ENCODE measurements at places on chromosomes 13 and 19.

GRCh38 chr19:34082289-34083077, 89.8 kb upstream of the LSM14A start:
- no peak for DNase-seq

DNA sequence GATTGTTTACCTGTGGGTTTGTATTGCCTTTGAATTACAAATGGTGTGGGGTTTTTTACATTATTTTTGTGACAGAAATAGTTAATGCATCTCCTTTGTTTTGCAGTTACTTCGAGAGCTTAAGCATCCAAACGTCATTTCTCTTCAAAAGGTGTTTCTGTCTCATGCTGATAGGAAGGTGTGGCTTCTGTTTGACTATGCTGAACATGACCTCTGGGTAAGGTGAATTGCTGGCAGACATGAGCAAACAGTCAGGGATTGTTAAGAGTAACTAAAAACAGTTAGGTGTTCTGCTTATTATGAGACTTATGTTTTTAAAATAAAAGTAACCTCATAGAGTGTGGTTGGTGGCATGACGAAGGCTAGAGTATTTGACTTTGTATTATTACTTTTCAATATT, 95.0 kb downstream of the CDK8 start:
- DNase-seq = no peak

GRCh38 chr19:50159078-50159477, 4.0 kb downstream of the IZUMO2 start:
- DNase-seq = no peak

DNA sequence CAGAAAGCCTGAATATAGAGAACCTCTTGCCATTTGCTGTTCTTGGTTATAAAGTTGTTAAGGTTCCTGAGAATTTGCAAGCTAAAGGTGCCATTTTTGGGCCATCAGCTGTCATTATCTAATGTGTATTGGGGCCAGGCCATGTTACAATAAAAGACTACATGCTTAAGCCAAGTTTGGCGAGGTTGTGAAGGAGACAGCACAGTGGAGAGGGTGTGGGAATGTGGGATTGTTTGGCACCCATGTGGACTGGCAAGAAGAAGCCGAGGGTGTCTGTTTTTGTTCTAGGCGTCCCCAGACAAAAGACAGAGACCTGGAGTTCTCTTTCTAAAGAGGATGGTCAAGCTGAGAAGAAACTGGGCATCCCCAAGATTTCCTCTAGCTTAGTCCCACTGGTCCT, 64.7 kb downstream of the ZNF44 start:
- no peak for DNase-seq

- DNase-seq = no peak
Observed at GRCh38 chr19:6514089-6514488, 12.0 kb upstream of the TUBB4A start.

DNA sequence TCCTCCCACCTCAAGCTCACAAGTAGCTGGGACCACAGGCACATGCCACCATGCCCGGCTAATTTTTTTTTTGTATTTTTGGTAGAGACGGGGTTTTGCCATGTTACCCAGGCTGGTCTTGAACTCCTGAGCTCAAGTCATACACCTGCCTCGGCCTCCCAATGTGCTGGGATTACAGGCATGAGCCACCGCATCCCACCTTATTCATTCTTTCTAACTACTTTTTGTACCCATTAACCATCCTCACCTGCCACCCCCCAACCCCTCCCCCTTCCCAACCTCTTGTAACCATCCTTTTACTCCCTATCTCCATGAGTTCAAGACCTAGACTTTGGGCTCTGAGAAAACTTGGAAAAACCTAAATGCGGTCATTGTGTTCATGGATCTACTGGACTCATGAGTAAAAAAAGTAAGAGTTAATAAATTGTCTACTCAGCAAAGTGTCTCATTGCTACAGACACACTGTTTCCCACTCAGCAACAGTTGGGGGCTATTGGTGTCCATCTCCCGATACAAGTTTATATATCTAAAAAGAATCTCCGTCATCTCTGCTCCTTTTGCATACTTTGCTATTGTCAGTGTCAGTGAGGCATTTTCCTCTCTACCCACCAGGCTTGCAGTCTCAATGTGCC, 44.1 kb upstream of the MEDAG start:
- DNase-seq = no peak

DNA sequence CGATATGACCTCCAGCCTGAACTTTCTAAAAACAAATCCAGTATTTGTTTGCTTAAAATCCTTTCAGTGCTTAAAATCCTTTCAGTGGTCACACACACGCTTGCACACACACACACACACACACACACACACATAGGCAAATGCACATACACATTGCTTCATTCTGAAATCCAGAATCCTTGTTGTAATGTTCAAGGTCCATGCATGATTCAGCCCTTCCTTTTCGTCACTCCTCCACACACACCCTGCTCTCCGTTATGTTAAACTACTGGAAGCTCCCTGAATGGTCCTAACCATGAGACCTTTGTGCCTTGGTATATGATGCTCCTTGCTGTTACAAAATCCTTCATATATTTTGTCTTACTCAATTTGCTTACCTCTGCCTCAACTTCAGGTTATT, 44.9 kb downstream of the SERTM1 start:
- DNase-seq = no peak

DNA sequence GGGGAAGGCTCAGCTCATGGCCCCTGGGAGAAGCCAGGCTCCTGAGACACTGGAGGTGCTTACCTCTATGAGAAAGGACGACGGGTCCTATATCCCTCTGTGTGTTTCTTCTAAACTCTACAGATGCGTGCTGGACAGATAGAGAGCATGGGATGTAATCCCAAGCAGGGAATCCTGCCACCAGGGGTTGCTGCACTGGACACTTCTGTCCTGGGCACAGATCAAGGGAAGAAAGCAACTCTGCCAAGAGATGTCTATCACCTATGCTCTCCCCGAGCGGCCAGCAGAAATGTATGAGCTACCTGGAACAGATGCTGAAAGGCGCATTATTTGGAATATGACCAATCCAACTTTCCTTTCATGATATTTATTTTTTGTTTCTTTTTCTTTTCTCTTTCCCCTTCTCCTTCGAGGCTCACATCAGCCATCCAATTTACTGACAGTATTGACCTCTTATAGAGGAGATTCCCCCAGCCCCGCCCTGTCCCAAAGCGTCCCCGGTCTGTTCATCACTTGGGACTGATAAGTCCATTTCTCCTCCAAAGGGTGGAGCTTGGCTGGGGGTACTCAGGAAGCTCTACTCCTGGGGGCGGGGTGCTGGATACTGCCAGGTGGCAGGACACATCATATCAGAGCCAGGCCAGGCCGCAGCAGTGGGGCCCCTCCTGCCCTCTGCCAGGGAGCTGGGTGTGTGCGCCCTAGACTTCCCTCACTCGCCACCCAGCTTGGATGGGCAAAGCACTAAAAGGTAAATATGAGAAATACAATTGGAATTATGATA, 34.2 kb downstream of the TSHZ3 start:
- DNase-seq = no peak

DNA sequence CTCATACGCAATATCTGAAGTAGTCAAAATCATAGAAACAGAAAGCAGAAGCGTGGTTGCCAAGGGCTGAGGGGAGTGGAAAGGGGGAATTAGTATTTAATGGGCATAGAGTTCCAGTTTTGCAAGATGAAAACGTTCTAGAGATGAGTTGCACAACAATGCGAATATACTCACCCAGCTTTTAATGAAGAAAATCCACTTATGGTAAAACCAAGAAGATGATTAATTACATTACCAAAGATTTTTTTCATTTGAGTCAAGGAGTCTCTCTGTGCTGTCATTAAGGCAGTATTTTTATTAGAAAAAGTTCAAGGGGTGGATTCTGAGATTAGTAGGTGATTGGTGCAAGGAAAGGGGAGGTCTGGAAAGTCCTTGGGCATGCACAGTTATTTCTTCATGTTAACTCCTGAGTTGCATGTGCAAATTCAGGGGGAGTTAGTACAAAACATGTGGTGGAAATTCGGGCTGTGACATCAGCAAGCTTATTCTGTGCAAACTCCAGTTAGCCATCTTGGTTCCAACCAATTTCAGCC, 6.9 kb upstream of the CBY2 start:
- DNase-seq = no peak

DNA sequence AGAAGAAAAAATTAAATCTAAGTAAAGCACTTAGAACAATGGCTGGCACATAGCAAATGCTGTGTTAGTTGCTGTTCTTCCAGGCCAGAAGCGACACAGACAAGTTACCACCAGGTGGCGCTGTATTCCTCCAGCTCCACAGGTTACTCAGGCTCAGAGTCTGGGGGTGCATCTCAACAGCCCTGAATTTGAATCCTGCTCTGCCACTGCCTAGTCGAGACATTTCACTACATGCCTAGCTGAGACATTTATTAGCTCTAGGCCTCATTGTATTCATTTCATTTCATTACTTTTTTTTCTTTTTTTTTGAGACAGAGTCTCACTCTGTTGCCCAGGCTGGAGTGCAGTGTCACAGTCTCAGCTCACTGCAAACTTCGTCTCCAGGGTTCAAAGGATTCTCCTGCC, 16.4 kb upstream of the CYP2B6 start:
- DNase-seq = peak; percentile 18

GRCh38 chr19:47161876-47162489, 31.3 kb downstream of the SAE1 start:
- DNase-seq = no peak

- DNase-seq = no peak
Observed at GRCh38 chr13:42350141-42350540, 78.2 kb downstream of the AKAP11 start.

DNA sequence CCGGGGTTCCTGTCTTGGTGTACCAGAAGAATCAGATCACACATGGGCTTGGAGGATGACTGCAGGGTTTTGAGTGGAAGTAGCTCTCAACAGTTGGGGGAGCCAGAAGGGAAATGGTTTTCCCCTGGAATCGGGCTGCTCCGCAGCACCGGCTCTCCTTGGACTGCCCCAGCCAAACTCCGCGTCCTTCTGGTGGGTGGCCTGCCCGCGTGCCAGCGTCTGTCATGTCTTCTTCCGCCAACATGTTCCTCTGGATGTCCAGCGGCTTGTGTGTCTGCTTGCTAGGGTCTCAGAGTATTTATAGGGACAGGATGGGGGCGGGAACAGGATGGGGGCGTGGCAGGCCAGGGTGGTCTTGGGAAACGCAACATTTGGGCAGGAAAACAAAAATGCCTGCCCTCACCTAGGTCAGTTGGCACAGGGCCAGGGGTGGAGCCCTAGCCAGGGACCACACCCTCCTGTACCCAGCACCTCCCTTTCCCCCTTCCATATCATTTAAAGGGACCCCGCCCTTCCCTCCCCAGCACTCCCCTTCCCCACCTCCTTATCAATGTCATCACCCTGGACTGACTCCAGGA, 1.3 kb upstream of the ZNF30 start:
- DNase-seq = no peak

DNA sequence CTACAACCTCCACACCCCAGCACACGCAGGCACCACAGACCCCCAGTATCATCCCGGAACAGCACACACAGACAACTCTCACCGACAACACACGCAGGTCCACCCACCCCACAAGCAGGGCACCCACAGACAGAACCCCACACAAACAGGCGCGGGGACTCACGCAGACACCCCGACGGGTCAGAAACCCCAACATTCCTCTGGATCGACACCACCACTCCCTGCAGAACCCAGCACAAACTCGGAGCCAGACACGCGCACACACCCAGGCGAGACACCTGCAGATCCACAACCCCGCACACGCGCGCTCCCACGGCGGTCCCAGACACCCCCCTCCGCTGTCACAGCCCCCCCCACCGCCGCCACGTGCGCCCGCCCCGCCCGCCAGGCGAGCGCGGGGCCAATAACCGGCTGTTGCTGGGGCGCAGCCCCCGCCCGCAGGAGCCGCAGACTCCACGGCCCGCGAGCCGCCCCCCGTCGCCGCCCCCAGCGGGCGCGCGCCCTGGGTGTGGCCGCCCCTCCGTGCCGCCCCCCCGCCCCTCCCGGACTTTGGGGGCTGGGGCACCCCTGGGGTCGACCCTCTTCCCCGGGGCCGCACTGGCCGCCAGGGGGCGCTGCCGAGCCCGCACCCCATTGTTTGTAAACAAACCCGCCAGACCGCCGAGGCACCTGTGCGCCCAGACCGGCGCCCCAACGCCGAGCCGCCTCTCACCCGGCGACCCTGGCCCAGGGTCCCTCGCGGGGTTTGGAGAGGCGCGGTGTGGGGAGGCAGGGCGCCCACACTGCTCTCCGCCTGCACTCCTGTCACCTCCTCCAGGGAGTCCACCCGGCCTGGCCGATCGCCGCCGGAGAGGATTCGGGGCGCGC, 712 bp downstream of the BBC3 start:
- DNase-seq = no peak
